ENCODE measurements at places on chromosomes 1 and 21.

DNA sequence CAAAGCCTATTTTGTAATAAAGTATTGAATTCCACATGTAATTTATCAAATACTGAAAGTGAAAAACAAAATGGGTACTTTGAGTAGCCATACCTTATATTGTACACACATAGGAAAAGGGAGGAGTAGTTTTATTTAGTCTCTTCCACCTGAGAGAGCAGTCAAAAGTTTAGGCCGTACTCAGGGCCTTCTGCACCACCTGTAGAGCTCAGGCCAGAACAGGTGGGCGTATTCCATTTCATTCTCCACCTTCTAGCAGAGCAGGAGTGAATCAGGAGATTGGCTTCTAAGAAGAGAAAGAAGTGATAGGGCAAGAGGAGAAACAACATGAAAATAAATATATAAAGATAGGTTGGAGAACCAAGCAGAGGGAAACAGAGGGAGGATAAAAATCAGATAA, 44.0 kb downstream of the TRAF5 start:
- DNase-seq = no peak

DNA sequence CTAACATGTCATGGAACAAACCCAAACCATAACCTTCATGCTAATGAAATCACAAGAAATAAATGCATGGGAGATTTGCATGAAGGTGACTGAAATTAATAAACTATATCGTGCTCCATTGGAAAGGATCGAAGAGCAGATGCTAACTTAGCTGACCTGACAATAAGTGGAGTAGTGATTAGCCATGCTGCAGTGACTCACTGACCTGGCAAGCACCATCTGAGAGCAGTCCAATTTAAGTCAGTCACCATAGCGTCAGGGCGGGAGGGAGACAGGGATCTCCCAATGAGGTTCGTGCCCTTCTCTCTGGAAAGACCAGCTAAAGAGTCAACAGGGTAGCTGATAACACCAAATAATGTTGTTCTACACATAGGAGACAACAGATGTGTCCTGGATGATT, 21.5 kb downstream of the OLIG2 start:
- no peak for DNase-seq

DNA sequence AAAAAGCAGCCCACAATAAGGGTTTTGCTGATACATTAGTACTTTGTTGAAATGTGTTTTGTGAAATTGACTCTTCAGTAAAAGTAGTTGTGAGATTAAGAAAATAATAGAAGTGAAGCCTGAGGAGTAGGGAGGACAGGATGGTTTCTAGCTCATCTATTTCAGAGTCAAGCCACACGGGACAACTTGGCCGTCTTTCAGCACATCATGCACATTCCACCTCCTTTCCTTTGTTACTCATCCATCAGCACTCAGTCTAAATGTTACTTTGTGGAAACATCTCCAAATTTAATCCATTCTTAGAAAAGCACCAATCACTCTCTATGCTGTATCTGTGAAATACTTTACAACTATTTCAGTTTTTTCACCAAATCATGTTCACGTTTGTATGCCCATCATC, 223.3 kb downstream of the FGGY start:
- no peak for DNase-seq

GRCh38 chr1:3799976-3800685, 3.8 kb upstream of the LRRC47 start:
- DNase-seq = no peak

- DNase-seq = no peak
These were observed 36.0 kb downstream of the CAPN2 start for GRCh38 chr1:223748405-223748772.

DNA sequence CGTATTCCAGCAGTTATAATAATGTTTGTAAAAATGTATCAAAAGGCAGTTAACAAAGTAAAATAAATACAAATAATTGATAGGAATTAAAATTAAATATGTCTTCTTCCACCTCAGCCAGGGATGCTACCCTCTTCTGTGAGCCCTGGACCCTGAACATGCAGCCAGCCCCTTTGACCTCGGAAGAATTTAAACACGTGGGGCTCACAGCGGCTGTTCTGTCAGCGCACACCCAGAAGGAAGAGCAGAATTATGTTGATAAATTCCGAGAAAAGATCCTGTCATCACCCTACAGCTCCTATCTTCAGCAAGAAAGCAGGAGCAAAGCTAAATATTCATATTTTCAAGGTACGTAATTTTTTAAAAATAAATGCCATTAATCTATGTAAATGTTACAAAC, 26.5 kb downstream of the UTS2 start:
- DNase-seq = no peak

DNA sequence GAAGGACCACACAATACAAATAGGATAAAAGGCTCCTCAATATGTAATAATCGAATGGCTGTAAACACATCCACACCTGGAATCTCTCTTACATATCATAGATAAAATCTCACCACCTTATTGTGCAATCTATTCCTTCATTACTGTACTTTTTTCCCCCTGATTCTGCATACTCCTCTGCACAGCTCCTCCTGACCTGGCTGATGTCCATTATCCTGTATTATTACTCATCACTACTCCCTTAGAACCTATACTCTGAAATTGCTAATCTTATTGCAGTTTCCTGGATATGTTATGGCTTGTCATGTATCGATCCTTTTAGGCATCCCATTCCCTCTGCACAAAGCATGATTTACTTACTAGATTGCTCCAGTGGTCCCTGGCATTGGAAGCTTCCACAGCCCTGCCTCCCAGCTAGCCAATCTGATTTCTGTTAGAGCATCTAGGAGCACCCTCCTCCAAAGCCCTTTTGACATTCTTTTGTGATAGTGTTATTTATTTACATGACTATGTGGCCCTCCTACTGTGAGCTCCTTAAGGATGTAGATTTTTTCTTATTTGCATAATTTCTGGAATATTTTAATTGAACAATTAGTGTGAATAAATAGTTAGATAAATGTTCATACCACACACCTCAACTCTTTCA, 24.2 kb upstream of the PHGDH start:
- DNase-seq = no peak
